Activated naive CD4-positive, alpha-beta T cell treated with Interleukin-2 at 50 U/mL for 16 hours (primary cell): ENCODE measurements at places on chromosomes 16 and 17.

GRCh38 chr17:59366773-59367656 is 35.6 kb downstream of the YPEL2 start:
- no peak for DNase-seq

- DNase-seq, result no peak
Observed at GRCh38 chr17:70875729-70876310, 706.5 kb downstream of the KCNJ2 start.

DNA sequence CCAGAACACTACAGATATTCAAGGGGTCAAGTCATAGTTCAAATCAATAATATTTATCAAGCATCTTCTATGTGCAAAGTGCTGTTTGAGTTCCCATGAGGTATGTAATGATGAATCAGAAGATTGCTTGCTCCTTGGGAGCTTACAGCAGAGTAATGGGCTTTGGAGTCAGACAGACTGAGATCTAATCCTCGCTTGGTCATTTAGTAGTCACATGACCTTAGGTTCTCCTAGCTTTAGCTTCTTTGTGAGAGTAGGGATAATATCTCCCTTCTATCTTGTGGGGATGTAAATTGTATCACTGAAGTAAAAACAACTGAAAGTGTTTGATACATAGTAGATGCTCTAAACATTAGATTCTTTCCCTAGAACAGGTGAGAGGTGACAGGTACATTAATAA is 30.1 kb downstream of the SNX11 start:
- no peak for DNase-seq

GRCh38 chr17:9269350-9270035 is 248.2 kb downstream of the NTN1 start:
- DNase-seq, result no peak
